Tongue (tissue), 3 donors: ENCODE measurements at places on chromosomes 2 and 18.

GRCh38 chr18:9343577-9343976 lies 9.0 kb downstream of the TWSG1 start:
- no peak for DNase-seq

GRCh38 chr2:187618813-187619212 lies 64.6 kb upstream of the TFPI start:
- DNase-seq = peak; percentile 15

DNA sequence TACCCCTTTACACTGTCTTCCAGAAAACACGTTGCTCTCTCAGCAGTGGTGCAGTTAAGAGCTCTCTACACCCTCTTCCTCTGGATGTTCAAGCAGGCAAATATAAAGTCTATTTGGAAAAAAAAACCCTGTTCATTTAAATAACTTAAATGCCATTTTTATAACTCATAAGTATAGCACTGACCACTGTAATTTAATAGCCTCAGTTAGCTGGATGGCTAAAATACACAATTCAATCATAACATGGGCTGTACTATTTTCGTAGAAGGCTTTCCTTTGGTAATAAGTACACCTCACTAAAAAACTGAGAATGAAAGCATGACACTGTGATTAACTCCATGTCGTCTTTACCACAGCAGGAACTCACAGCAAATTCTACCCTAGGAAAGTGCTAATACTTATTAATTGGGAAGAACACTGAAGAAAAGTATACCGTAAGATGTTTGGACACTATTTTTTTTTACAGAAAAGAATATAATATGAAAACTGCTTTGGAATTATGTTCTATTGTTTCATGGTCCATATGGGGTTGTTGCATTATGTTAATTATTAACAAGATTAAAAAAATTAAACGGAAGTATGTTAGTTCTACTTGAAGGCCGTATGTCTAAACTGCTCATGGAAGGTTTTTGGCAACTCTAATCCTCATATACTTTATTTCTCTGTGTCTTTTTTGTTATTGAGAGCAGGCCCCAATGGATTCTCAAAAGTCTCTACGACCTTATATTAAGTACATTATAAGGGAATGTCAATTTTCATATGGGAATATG lies 269.1 kb downstream of the ZNF385B start:
- no peak for DNase-seq

- no peak for DNase-seq
These were observed 25.6 kb downstream of the METTL21A start for GRCh38 chr2:207599636-207600035.

GRCh38 chr18:54904581-54904980 lies 54.7 kb downstream of the CCDC68 start:
- no peak for DNase-seq

DNA sequence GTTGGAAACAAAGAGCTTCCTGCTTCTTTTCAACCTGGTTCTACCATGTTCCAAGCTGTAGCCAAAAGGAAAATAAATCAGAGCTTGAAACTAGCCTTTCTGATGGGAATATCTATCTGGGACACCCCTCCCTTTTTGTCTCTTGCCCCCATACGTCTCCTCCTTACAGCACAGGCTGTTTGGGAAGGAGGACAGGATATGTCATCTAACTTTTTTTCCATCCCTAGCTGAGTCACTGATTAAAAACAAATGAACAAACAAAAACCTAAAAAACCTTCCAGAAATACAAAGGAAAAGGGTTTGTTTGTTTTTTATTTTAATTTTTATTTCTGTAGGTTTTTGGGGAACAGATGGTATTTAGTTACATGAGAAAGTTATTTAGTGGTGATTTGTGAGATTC lies 151.6 kb downstream of the FAM210A start:
- no peak for DNase-seq

DNA sequence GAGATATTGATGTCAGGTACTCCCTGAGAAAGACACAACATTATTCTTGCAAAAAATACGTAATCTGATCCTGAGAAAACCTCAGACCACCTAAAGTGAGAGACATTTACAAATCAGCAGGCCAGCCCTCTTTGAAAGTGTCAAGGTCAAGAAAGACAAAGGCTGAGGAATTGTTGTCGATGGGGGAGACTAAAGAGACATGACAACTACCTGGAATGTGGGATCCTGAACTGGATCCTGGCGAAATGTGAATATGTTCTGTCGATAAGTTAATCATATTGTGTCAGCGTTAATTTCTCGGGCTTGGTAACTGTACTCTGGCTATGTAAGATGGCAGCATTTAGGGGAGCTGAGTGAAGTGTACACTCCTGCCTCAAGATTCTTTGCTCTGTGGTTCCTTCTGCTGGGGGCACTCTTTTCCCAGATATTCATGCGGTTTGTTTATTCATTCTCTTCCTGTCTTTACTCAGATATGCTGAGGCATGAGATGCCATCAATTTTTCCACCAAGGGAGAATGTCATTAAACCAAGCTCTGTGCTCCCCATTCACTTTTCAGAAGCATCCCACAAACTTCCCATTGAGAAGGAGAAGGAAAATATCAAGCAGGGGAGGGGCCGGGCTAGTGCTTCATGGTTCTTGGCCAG lies 154.9 kb downstream of the CAPN13 start:
- no peak for DNase-seq

- DNase-seq = no peak
These were observed 15.2 kb downstream of the GALNT3 start for GRCh38 chr2:165778653-165779451.

DNA sequence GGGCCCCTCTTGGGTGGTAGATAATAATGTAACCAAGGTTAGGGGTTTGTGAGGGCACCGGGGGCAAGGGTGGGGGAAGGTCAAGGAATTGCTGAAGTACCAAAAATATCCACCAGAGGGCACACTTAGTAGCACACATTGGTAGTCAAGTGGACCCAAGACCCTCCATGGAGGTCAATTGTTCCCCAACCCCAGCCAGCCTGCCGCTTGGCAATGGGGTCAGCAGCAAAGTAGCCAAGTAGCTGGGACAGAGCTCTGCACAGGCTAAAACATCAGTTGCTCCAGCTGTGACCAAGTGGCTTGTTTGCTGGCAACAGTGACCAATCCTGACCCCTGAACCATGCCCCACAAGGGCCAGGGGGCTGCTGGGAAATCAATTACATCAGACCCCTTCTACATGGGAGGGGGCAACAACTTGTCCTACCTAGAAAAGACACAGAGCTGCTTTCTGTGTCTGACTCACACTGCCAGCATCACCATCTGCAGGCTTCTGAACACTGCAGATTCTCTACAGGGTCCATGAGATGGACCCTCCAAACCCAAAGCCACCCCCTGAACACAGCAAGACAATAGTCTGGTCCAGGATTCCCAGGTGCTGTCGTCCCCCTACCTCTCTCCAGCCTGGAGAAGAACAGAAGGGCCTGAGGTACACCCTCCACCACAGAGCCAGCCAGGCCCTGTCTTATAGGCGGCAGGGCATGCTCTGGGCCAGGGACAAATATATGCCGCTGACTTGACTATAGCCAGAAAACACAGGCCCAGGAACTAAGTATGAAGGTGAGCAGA lies 76.0 kb downstream of the EMX1 start:
- DNase-seq = peak; percentile 50

DNA sequence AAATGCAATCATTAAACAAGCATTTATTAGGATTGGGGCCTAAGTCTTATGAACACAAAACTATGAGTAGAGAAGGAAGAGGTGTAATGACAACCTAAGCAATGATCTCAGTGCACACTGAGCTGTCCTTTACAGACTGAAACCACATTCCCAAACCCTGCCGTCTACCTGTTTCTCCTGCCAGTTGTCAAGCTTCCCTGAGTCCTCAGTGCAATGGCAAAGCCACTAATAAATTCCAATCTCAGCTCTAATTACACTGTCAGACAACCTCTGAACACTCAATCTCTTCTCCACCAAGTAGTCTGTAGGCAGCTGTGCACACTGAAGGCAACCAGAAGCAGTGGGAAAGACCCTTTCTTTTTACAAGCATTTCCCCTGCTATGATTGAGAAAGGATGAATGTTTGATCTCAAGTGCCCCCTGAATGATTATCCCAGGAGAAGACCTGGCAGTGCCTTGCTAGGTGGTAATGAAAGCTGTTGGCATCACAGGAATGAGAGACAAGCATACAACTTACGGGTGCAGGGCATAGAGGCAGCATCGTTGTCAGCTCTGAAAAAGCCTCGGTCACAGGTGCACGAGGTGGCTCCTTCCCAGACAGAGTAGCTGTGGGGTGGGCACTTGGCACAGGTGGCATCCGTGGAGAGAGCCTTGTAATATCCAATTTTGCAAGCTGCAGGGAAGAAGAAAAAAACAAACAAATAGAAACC lies 71.4 kb downstream of the EPHA4 start:
- no peak for DNase-seq

- no peak for DNase-seq
These were observed 26.0 kb downstream of the MAP3K20 start for GRCh38 chr2:173101687-173102086.

GRCh38 chr2:207408086-207408794 lies 121.5 kb upstream of the CREB1 start:
- peak; percentile 47 for DNase-seq

DNA sequence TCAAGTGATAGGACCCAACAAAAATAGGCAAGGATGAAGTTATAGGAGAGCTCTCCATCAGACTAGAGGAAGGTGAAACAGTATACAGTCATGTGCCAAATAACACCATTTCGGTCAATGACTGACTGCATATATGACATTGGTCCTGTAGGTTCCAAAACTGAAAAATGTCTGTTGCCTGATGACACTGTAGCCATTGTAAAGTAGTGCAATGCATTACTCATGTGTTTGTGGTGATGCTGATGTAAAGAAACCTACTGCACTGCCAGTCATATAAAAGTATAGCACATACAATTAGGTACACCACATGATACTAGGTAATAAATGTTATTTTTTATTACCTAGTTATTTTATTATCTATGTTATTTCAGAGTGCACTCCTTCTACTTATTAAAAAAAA lies 147.9 kb downstream of the GREB1L start:
- no peak for DNase-seq

GRCh38 chr2:101119431-101119830 lies 31.8 kb downstream of the TBC1D8 start:
- DNase-seq = no peak

GRCh38 chr2:148819019-148819585 lies 55.9 kb upstream of the KIF5C start:
- DNase-seq = peak; percentile 57

DNA sequence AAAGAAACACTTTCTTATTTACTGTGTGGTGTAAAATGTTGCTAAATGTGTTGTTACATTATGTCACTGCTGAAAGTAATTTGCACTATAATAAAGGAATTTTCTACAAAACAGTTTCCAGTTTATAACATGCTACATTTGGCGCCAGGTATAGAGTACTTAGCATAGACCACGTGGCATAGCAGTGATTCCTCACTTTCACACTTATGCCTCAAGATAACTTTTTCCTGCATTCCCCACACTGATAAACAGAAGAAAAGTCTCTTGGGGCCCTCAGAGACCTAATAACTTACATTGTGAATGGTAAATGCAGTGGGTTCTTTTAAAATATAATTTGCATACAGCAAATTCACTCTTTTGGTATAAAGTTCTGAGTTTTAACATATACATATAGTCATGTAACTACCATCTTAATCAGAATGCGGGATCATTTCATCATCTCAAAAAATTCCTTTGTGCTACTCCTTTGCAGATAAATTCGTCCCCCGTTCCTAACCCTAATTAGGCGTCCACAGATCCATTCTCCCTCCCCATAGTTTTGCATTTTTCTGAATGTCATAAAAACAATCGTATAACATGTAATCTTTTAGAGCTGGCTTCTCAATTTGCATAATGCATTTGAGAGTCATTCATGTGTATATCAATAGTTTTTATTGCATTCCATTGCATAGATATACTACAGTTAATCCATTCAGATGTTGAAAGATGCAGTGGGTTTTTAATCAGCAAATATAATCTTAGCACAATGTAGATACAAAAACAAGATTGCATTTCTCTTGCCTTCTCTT lies 7.5 kb downstream of the LGALSL start:
- DNase-seq = no peak

GRCh38 chr2:19337202-19337601 lies 21.2 kb downstream of the OSR1 start:
- no peak for DNase-seq

DNA sequence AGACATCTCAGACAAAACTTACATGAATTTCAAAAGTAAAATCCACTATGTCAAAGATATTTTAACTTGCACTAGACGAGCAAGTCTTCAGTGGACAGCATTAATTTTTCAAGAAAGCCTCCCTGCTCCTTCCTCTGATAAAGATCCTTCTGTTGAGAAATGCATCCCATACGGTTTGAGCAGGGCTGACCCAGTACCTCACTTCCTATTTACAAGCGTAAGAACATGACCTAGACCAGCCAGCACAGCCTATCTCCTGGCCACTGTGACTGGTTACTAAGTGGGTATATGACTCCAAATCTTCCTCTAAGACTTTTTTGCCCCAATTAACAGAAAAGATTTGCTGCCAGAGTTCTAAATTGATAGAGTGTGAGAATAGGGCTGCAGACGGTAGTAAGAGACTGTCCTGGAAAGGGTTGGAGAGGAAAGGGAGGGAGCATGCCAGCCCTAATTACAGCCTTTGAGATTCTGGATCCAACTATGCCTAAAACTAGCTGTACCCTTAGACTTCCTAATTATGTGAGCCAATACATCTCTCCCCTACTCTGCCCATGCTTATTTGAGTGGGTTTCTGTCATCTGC lies 108.4 kb downstream of the PRELID3A start:
- DNase-seq = no peak

- no peak for DNase-seq
These were observed 1.5 kb upstream of the GPD2 start for GRCh38 chr2:156434461-156435291.

- no peak for DNase-seq
These were observed 34.7 kb upstream of the CDK5R2 start for GRCh38 chr2:218924757-218925156.

- DNase-seq = peak; percentile 92
These were observed 50.2 kb downstream of the TEX44 start for GRCh38 chr2:231642631-231643494.

- no peak for DNase-seq
These were observed 224.6 kb downstream of the EPHA4 start for GRCh38 chr2:221347471-221347870.
